Activated CD4-positive, alpha-beta T cell treated with anti-CD3 and anti-CD28 coated beads, Interleukin-10, Interleukin-2, amounts not matched to agents 100 ng/mL and 50 ng/mL, durations not matched to agents 16 hours and 8 hours (primary cell): ENCODE measurements at places on chromosomes 1 and 21.

- DNase-seq, result no peak
These were observed 548 bp upstream of the MFSD2A start for GRCh38 chr1:39954324-39954869.

DNA sequence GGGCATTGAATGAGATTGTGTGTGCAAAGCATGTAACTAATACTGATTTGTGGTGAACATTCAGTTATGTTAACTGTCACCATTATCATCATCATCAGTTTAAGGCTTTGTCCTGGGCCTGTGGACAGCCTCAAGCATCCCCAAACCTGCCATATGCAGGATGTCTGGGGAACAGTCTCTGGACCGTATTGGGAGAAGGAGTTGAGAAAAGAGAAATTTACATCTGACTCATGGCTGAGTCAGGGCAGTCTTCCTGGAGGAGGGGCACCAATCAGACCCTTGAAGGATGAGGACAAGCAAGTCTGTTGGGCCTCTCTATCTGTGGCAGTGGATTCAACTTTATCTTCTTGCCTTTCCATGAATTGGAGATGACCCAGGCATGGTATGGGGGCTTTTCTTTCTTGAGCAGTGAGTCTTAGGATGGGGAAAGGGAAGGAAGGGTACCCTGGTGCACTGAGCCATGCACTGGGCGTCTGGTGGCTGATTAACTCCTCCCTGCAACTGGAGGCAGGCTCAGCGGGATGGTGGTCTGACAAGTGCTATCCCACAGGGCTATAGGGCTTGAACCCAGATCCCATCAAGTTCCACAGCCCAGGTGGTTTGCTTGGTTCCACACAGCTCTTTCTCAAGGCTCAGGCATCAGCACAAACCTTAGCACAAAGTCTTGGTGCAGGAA, 2.9 kb downstream of the PADI3 start:
- no peak for DNase-seq

DNA sequence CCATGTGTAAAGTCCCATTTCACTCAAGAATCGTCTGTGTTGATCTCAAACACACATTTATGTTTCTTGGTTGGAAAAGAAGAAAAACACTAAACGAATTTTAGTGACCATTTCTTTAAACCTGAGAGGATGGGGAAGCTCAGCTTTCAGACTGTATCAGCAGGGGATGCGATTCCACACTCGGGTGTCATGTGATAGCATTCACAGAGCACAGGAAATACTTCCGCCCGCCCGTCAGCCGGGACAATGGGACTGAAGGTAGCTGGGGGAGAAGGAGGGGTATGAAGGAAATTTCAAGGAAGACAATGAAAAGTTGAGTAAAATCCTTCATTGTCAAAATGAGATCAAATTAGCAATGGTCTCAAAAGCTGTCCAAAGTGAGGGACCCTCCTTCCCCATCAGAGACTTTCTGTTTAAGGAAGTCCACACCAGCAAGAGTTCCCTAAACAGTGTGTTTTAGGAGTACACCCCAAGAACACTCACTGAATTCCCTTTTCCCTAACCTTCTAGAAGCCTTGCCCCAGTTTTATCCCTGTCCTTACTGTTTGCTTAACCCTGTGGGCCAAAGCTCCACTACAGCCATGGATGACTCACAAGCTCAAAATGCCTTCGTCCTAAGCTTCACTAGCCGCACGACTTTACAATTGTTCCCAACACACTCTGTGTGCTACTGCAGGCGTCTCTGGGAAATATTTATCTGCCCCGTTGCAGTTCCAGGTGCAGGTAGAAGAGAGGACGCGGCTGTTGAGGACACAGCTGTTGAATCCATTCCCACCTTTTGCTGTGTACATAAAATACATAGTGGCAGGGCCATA, 51.4 kb upstream of the SIM2 start:
- no peak for DNase-seq

GRCh38 chr1:235006132-235006721, 122.4 kb downstream of the TOMM20 start:
- peak; percentile 74 for DNase-seq

DNA sequence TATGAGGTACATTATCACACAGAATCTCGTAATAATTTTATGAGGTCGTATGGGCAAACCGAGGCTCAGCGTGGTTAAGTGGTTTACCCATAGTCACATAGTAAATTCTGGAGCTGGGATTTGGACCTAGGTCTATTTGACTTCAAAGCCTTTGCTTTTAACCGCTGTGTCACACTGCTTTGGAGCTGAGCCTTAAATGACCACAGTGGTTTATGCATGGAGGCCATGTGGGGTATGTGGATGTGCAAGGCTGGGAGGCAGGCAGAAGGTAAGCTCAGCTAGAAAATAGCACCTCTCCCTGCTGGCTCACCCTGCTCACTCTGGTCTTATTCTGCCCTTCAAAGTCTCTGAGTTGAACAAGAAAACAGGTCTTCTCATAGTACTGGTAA, 269.5 kb downstream of the TRABD2B start:
- DNase-seq, result no peak

GRCh38 chr1:184895086-184895485, 79.2 kb downstream of the NIBAN1 start:
- DNase-seq, result no peak

GRCh38 chr1:92096317-92096716, 16.2 kb downstream of the BTBD8 start:
- DNase-seq, result peak; percentile 6

DNA sequence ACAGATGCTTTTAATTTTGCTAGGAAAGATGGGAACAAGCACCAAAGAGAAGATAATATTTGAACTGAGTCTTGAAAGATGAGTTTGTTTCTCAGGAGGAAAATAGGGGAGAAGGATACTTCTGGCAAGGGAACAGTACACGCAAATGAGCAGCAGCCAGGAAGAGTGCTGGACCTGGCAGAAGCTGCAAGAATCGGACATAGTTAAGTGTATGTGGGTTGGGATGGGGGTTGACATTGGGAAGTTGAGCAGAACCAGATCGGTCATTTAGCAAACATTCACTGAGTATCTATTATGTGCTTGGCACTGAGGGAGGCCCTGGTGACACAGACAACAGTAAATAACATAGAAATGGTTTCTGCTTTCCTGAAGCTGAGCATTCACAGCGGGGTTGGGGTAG, 198.8 kb downstream of the PLPP3 start:
- DNase-seq, result no peak

GRCh38 chr1:157042846-157043245, 2.7 kb downstream of the ARHGEF11 start:
- DNase-seq, result no peak

DNA sequence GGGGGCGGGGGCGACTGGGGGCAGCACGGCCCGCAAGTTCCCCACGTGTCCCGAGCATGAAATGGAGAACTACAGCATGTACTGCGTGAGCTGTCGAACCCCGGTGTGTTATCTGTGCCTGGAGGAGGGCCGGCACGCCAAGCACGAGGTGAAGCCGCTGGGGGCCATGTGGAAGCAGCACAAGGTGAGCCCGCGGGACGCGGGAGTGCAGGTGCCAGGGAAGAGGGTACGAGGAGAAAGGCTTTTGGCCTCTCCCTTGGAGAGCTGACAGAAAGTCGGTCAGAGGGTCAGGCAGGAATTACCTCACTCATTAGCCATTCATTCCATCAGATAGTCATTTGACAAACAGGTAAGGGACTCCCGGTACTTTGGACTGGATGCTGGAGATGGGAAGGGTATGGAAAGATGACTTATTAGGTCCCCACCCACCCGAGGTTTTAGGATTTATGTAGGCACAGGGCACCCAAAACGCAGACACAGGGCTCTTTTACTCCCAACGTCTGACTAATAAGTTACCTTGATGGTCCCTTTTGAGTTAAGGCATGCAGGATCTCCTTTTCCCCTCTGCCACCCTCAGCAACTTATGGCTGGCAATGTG, 2.1 kb downstream of the TRIM67 start:
- DNase-seq, result no peak

DNA sequence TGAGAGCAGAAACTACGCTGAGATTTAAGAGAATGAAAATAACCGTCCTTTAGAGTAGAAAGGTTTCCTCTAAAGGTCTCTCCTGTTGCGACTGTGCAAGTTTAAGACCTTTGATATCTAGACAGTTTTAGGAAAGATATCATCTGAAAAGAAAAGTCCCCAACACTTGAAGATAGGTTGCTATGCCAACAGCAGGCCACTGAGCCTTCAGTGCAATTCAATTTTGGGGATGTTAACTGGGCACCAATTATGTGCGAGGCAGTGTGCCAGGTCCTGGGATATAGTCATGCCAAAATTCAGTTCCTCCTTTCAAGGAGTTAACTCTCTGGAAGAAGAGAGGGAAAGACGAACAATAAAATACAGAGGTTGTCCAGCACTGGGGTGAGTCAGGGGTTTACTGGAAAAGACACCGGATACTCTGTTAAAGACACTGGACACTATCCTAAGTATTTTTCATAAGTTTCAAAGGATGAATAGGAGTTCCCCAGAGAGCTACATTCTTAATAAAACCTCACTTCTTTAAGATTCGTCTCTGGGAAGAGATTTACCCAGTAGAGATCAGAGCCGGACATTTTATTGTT, 25.5 kb upstream of the ZNF281 start:
- DNase-seq, result no peak

GRCh38 chr1:32334864-32335534, 1.0 kb downstream of the MARCKSL1 start:
- DNase-seq, result peak; percentile 57

GRCh38 chr1:1573843-1574720, 581 bp downstream of the SSU72 start:
- DNase-seq, result peak; percentile 74

GRCh38 chr1:115118611-115119010, 29.3 kb upstream of the TSPAN2 start:
- DNase-seq, result no peak

GRCh38 chr21:28200726-28201125, 792.0 kb downstream of the LTN1 start:
- no peak for DNase-seq

DNA sequence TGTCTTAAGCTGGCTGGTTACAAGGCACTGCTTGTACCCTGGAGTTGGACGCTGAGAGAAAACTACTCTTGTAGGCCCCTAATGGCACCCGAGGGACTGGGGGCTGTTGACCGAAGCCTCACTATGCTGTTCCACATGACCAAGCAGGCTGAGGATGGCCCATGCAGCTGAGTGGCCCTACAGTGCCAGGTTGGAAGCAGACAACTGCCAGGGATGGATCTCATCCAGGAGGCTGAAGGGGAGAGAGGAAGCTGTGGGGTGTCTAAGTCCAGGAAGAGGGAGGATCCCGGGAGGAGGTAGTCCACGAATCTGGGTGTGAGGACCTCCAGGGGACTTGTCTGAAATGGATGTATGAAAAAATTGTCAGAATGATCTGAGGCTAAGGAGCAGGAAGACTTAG, 45.8 kb downstream of the FOXD2 start:
- no peak for DNase-seq

- DNase-seq, result no peak
These were observed 23.5 kb upstream of the C1orf174 start for GRCh38 chr1:3923378-3924185.

DNA sequence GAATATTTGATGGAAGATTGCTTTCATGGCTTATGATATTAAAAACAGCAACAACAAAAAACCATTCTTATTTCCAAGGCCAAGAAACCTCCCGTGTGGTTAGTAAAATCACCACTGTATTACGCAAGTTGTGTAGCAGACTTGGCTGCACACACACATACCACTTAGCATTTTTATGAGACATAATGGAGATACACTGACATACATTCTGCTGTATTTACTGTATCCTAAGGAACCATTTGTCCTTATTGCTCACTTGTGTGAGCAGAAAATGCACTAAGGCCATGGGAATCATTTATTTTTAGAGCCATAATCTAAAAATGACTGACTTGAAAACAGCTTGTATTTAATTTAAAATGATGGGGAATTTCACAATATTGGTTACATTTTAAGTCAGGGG, 584 bp upstream of the C1orf141 start:
- DNase-seq, result peak; percentile 53

GRCh38 chr1:60893136-60893930, 189.0 kb upstream of the NFIA start:
- no peak for DNase-seq

DNA sequence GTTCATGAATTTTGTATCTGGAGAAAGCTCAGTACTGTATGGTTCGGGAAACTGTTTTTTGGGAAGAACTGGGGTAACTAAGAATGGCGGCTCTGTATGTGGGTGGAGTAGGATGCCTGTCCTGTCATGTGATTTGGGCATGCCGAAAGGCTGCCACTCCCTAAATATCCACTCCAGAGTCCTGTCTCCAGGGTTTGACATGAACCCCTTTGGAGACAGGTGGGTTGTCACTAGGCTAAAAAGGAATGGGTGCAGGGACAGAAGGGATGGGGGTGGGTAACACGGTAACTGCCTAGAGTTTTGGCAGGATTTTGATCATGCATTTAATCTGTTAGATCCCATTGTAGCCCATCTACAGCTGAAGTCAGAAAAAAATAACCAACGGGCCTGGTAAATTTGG, 150.1 kb downstream of the KCNJ6 start:
- no peak for DNase-seq

GRCh38 chr1:161037661-161038522, 872 bp downstream of the TSTD1 start:
- DNase-seq, result no peak

- no peak for DNase-seq
These were observed 20.5 kb downstream of the MRPL39 start for GRCh38 chr21:25586791-25587190.

DNA sequence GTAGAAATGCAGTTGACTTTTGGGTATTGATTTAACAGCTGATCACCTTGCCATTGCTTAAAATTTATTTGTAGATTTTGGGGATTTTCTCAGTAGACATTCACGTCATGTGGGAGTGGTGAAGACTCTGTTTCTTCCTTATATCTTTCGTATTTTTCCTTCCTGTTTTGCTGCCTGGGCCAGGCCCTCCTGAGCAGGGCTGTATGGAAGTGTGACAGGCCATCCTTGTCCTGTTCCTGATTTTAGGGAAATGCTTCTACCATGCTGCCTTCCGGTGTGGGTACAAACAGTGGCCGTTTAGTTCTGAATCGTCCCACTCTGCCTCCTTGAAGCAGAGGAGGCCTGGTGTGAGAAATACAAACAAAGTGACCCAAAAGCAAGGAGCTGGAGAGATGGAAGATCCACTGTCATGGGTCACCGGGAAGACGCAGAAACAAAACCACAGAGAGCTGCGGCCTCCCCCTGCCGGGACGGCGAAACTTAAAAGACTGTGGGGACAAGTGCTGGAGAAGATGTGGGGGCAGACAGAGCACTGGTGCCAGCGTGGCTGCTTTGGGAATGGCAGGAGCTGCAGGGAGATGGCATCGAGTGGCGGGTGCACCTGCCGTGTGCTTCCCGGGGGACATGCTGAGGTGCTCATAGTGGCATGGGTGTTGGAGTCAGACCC, 7.6 kb downstream of the AGPAT3 start:
- no peak for DNase-seq
